ENCODE measurements at places on chromosomes 4 and X.

DNA sequence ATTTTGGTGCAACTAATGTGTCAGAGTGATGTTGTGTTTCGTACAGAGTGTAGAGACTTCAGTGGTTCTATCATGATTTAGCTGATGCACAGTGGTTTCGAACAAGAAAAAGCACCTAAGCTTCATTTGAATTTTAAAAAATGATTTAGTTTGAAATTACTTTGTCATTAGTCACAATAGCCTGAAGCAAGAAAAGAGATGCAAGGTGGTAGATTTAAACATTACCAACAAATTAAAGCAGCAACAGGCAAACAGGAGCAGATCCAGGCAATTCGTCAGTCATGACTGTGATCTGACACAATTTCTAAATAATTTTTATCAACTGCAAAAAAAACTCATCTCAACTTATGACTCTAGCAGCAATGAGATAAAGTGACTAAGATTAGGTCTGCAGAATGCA is 24.6 kb upstream of the COX7B2 start:
- no peaks in the 10 kb centered on the region for H3K27me3 ChIP-seq
- H3K4me1 ChIP-seq = no peaks in the 10 kb centered on the region
- H3K27ac ChIP-seq = no peak overlapping the region
- no peaks in the 10 kb centered on the region for H3K36me3 ChIP-seq
- DNase-seq = no peak

GRCh38 chrX:15207994-15208393 is 61.9 kb downstream of the ASB9 start:
- H3K36me3 ChIP-seq = no peaks in the 10 kb centered on the region
- H3K4me1 ChIP-seq = no peaks in the 10 kb centered on the region
- H3K27ac ChIP-seq = no peak overlapping the region
- no peaks in the 10 kb centered on the region for H3K27me3 ChIP-seq

GRCh38 chrX:72041176-72041575 is 90.5 kb downstream of the RTL5 start:
- H3K27me3 ChIP-seq = no peaks in the 10 kb centered on the region
- H3K36me3 ChIP-seq = no peaks in the 10 kb centered on the region
- no peak overlapping the region for H3K4me3 ChIP-seq
- peaks cover 31% of the 10 kb centered on the region for H3K4me1 ChIP-seq
- H3K27ac ChIP-seq = peak overlapping the region; percentile 76
- DNase-seq = no peak

- no peak overlapping the region for H3K27ac ChIP-seq
- no peak for DNase-seq
- peaks cover 37% of the 10 kb centered on the region for H3K4me1 ChIP-seq
- no peaks in the 10 kb centered on the region for H3K27me3 ChIP-seq
Observed at GRCh38 chrX:50805276-50805675, 8.7 kb downstream of the SHROOM4 start.

GRCh38 chr4:53490965-53491622 is 100.2 kb downstream of the LNX1 start:
- H3K27me3 ChIP-seq = no peaks in the 10 kb centered on the region
- H3K36me3 ChIP-seq = no peaks in the 10 kb centered on the region
- H3K27ac ChIP-seq = peak overlapping the region; percentile 31
- no peak overlapping the region for H3K4me3 ChIP-seq
- no peaks in the 10 kb centered on the region for H3K4me1 ChIP-seq
